Stimulated activated CD4-positive, alpha-beta T cell treated with anti-CD3 and anti-CD28 coated beads, TNF-alpha, amount 100 ng/mL, for 24 hours (primary cell): ENCODE measurements at places on chromosomes 2 and 18.

DNA sequence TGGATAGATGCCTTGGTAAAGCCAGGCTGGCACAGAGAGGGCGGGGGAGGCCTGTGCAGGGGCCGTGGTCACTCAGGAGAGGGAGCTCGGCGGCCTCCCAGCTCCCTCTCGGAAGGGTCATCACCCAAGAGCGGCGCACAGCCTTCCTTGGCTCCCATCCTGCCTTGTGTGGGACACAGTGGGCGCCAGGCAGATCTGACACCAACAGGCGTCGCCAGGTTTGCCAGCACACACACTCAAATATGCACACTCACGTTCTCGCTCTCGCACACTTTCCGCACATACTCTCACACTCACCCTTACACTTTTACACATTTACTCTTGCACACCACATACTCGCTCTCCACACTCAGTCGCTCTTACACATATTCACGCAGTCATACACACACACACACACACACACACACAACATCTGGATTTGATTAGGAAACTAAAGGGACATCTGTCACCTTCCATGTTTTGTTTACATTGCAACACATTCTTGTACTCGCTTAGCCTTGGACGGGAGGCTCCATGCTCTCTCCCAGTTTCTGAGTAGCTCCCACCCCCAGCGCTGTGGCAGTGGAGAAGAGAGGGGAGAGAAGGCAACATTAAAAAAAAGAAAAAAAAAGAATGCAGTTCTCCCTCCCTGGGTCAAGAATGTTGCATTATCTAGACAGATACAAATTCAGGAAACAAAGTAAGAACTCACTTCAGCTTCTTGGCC, 10.5 kb downstream of the CHMP1B start:
- no peak for DNase-seq

- DNase-seq, result no peak
These were observed 307.9 kb downstream of the TXNL1 start for GRCh38 chr18:56330366-56331110.

DNA sequence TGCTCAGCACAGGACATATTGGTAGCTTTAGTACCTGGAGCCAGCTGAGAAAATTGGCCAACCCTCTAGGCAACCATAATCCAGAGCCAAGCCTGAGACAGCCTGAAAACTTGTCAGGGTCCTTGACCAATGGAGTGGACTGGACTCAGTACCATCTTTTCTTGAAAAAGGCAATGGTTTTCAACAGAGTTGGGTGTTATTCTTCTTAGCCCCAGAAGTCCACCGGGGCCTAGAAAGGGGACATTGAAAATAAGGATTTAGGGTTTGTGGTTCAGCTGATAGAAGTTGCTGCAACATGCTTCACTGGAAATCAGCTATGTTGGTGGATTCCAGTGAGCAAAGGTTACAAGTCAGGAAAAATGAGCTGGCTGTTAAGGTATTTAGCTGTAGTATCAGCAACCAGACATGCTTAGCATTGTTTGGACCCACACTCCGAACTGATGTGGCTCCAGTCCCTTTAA, 22.1 kb upstream of the CNOT11 start:
- no peak for DNase-seq

- no peak for DNase-seq
These were observed 25.6 kb upstream of the PMAIP1 start for GRCh38 chr18:59874166-59874565.

GRCh38 chr2:241067501-241068135, 34.5 kb downstream of the MTERF4 start:
- no peak for DNase-seq

DNA sequence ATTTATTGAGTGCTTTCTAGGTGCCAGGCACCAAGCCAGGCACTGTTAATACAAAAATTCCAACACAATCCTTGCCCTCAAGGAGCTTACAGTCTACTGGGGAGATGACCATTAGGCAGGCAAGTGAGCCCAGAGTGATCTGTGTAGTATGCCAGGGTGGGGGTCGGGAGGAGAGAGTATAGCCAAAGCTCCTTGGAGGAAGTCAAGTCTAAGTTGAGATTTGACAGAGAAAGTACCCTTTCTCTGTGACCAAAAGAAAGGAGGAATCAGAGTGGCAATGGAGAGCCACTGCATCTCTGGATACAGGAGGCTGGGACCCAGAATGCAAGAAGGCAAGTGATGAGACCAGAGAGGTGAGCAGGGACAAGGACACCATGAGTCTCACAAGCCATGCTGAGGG, 7.5 kb downstream of the ANKRD53 start:
- DNase-seq, result no peak

GRCh38 chr2:227150222-227150936, 13.6 kb downstream of the COL4A4 start:
- DNase-seq, result no peak
